ENCODE measurements at places on chromosomes 16 and 17.
A peak's percentile ranks its signal among the peaks of the same experiment; 100 is the strongest.

DNA sequence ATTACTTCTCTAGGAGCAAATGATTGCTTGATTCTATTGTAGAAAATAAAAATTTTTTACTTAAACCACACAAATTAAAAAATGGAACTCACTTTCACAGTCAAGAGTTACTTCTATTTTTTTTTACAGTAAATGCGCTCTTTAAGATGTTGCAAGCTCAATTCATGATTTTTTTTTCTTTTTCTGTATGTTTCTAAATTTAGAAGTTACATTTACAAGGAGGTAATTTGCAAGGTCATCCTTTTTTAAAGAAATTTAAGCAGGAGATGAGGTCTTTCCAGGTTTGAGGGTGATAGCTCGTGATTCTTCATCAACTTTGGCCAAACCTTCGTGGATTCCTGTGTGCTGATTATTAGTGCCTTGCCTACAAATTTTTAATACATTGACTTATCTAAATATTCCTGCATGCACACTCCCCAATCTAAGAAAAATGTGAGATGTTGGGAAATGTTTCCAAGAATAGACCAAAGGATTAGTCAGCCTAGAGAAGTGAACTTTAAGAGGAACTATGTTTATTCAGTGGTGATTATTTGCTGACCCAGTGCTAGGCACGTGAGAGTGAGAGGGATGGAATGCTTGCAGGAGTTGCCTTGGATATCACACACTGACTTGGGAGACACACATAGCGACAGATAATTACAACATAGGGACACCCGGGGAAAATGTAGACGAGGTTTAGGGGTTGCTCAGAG lies 429.8 kb downstream of the MAF start:
- no peak for DNase-seq

DNA sequence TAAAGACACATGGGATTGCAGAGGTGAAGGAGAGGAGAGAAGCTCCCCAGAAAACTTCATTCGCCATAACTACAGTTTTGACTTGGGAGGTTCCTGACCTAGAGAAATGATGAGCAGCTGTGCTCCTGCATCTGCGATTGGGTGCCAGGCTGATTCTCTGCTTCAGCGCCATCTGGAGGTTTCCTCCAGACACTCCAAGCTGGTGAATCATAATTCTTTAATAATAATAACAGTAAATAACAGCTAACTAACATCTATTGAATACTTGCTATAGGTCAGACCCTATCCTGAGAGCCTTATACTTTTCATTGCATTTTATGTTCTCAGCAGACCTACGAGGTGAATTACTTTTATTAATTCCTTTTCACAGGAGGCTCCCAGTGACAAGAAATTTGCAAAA lies 575.8 kb downstream of the TOX3 start:
- peak; percentile 22 for DNase-seq

DNA sequence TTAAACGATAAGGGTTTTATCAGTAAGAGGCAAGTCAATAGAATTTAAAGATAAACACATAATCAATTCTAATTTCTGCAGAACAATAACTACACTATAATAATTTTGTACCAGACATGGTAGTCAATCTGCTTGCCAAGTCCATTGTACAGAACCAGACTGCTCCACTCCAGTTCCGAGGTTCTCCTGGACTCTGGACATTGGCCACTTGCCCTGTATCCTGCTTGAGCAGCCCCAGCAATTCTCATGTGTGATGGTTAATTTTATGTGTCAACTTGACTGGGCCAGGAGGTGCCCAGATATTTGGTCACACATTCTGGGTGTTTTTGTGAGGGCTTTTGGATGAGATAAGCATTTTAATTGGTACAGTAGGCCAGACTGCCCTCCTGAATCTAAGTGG lies 384.6 kb downstream of the SLC39A11 start:
- no peak for DNase-seq

GRCh38 chr17:8953156-8953885 lies 12.2 kb downstream of the PIK3R5 start:
- no peak for DNase-seq

DNA sequence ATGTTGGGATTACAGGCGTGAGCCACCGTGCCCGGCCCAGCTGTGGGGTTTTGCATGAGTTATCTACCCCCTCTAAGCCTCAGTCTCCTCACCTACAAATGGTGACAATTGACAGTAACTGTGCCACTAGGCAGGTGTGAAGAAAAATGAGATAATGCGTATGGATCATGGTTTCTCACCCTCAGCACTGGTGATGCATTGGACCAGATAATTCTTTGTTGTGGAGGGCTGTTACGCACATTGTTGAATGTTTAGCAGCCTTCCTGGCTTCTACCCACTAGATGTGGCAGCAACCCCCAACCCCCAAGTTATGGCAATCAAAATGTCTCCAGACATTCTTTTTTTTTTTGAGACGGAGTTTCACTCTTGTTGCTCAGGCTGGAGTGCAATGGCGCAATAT lies 9.0 kb upstream of the HAPSTR1 start:
- DNase-seq, result no peak

DNA sequence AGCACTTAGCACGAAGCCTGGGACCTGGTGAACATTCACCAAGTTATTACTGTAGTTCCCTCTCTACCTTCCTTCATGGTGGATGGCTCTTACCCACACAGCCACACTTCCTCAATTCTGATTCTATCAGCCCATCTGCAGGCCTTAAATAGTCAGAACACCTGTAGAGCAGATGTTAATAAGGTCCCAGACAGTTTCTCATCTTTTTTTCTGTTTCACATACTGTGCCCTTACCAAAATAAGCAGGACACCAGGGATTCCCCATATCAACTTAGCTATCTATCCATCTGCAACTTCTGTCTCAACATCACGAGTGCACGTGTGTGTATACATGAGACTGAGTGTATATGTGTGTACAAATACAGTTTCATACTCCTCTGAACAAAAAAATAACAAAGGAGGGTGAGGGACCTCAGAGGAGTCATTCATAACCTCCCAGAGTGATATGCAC lies 2.8 kb downstream of the RECQL5 start:
- no peak for DNase-seq

DNA sequence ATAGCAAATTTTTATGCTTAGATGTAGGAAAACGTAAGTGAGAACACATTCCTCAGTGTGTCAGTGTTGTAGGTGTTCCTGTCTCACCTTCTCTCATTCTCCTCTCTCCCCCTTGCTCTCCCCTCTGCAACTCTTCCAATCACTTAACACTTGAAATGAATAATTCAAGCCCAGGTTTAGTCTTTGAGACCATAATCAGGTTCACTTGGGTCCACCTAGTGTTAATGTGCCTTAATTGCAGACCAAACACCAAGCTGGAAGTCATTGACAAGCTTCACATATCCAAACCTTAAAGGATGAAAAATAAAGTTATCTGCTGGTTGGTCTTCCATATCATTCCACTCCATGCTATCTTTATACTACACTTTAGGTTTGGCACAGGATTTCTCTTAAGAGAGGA lies 37.0 kb downstream of the STXBP4 start:
- DNase-seq, result no peak

DNA sequence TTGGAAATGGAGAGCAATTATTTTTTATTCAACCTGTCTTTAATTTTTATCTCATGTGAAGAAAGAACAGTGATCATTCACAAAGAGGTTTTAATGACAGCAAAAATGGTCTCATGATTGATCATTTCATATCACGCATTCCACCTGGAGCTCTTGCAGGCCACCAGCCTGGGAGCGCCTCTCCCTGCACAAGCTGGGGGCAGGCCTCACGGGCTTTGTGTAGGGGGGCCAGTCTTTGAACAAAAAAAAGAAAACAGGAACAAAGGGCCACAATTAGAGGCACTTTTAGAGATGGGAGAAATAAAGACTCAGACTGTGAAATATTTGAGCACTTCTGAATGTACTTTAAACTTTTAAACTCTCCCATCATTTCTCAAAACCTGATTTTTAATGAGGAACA lies 232.9 kb downstream of the CHD9NB start:
- DNase-seq, result no peak

DNA sequence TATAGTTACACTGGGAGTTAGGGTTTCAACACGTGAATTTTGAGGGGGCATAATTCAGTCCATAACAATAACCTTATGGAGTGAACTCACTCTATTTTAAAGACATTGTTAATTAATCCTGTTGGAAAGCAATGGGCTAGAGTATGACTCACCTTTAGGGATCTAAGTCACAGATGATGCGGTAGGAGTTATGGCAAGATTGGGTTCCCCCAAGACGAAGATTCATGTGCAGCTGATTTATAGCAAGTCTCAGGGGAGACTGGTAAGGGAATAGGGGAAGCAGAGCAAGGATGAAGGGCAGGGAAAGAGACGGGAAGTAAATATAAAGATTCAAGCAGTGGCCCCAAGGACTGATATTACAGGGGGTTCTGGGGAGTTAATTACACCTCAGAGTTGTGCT lies 159.6 kb upstream of the DNAH9 start:
- DNase-seq, result no peak

GRCh38 chr16:2865651-2866050 lies 7.7 kb upstream of the PRSS22 start:
- no peak for DNase-seq

DNA sequence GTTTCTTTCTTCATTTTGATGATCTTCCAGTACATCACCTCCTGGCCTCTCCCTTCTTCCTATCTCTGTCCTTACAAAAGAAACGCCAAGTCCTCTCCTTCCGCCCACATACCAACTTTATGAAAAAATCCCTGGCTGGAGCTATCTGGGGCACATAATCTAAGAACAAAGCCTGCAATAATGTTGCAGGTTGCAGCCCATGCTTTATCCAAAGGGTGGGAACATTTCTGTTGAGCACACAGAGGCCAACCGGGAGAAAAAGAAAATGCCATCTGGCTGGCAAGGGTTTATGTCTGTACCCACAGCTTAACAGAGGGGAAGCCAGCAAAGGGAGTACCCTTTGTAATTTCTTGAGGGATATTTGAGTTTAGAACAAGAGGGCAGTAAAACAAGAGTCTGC lies 409.6 kb downstream of the SOX9 start:
- DNase-seq, result no peak

GRCh38 chr16:64280317-64280716 lies 841.5 kb downstream of the CDH11 start:
- no peak for DNase-seq

DNA sequence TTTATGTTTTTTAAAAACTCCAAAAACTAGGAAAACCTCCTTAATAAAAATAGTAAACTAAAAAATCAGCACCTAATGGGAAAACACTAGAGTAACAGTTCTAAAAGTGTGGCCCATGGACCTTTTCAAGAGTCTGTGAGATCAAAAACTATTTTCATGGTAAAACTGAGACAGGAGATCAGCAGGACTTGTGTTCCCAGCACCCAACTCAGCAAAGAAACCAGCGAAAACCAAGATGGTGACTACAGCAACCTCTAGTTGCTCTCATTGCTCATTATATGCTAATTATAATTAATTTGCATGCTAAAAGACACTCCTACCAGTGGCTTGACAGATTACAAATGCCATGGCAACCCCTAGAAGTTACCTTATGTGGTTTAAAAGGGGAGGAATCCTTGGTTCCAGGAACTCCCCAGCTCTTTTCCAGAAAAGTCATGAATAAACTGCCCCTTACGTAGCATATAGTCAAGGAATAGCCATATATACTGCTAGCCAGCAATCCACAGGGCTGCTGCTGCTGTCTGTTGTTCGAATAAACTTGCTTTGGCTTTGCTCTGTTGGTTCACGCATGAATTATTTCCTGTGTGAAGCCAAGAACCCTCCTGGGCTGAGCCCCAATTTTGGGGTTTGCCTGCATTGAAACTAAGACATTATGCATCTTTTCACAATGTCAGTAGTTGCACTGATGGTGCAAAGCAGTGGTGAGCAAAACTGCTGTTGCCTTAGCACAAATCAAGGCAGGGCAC lies 12.4 kb downstream of the CMTR2 start:
- DNase-seq, result no peak

DNA sequence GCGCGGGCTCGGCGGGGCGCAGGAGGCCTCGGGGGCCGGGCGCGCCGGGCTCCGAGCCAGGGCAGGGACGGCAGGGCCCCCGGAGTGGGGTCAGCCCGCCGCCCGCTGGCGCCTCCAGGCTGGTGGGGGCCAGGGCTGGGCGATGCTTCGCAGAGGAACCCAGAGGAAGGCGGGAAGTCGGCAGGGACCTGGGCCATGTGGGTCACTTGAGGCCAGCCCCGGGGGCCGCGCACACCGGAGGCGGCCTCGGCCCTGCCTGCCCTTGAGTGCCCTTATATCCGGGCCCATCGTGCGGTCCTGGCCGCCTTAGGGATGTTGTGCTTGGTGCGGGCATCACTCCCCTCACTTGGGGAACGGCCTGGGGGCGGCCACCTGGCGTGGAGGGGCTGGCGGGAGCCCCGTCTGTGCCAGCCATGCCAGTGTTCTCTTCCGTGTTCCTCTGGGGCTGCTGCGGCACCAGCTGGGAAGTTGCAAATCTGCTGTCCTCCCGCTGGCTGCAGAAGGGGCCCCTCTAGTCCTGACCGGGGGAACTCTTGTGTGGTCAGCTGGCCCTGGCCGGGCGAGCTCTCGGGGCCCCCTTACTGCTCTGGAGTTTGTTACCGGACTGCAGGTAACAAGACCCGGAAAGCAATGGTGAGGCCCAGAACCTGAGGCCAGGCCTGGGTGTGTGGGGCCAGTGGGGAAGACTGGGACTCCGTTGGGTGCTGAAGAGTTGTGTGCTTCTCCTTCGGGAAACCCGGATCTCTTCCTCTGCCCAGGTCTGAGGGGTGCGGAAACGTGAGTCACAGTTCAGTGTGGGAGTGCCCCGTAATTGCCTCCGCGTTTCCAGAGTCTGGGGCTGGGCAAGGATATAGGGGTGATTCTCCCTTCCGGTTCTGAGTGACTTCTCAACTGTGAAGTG lies 849 bp downstream of the CAPN15 start:
- no peak for DNase-seq

DNA sequence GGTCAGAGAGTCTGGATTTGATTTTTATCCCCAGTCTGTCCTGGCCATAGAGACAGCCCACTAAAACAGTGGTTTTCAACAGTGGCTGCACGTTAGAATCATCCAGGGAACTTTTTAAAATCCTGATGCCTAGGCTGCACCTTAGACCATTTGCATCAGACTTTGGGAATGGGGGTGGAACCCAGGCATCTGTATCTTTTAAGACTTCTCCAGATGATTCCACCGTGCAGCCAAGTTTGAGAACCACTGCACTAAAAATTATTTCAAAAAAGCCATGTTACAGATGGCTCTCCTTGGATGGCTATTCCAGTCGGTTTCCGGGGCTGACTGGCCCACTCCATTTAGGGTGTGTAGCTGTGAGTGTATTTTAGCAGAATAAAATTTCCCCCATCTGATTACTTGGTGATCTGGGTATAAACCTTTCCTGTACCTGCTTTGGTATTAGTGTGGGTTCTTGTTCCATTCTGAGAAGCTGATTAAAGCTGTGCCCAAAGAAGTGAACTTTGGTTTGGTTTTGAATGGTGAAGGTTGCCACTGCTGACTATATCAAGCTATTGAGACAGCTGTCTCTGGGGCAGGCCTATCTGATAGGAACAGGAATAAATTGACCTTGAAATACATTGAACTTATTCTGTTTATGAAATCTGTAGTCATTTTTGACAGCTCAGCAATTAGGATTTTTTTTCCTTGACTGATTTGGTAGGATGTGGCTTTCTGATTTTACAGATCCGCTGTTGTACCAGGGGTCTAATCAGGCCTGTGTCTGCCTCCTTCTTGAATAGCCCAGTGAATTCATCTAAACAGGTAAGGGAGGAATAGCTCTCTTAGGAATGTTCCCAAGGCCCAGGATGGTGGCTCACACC lies 1.3 kb downstream of the ATP5MC1 start:
- DNase-seq, result no peak

- no peak for DNase-seq
Observed at GRCh38 chr16:89282523-89282922, 65.0 kb downstream of the ZNF778 start.

Measured in COLO829 (cell line).